ENCODE measurements at places on chromosomes 1 and 21.
A peak's percentile ranks its signal among the peaks of the same experiment; 100 is the strongest.

- DNase-seq, result no peak
Measured at GRCh38 chr1:109807822-109808680, 44.3 kb upstream of the EPS8L3 start.

DNA sequence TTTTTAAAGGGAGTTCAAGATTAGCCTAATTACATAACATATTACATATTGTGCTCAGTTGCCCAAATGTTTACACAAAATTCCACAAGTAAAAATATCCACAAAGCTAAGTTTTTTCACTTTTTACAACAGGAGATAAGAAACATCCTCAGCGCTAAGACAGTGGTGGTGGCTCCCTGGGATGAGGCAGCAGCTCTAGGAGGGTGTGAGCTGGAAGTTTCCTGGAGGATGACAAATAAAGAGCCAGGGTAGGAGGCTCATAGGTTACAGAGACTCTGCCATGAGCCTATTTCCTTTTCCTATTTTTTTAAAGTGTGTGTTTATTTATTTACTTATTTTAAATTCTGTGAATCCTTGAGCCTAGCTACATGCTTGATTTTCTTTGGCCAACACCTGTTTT is 91.7 kb downstream of the COL24A1 start:
- no peak for DNase-seq

- no peak for DNase-seq
Measured at GRCh38 chr1:55092475-55092874, 53.1 kb downstream of the PCSK9 start.

GRCh38 chr1:210764536-210764935 is 369.4 kb downstream of the KCNH1 start:
- no peak for DNase-seq

DNA sequence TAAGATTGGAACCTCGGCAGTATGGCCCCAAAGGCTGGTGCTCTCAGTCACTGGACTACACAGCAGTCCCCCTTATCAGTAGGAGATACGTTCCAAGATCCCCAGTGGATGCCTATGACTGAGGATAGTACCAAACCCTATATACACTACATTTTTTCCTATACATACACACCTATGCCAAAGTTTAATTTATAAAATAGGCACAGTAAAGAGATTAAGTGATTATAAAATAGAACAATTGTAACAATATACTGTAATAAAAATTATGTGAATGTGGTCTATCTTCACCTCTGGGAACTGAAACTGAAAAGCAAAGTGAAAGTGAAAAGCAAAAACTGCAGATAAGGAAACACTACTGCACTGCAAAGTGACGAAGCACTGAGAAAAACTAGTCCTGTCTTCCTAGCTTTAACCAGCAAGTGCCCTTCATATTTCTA is 96.8 kb downstream of the INTS7 start:
- DNase-seq, result no peak

DNA sequence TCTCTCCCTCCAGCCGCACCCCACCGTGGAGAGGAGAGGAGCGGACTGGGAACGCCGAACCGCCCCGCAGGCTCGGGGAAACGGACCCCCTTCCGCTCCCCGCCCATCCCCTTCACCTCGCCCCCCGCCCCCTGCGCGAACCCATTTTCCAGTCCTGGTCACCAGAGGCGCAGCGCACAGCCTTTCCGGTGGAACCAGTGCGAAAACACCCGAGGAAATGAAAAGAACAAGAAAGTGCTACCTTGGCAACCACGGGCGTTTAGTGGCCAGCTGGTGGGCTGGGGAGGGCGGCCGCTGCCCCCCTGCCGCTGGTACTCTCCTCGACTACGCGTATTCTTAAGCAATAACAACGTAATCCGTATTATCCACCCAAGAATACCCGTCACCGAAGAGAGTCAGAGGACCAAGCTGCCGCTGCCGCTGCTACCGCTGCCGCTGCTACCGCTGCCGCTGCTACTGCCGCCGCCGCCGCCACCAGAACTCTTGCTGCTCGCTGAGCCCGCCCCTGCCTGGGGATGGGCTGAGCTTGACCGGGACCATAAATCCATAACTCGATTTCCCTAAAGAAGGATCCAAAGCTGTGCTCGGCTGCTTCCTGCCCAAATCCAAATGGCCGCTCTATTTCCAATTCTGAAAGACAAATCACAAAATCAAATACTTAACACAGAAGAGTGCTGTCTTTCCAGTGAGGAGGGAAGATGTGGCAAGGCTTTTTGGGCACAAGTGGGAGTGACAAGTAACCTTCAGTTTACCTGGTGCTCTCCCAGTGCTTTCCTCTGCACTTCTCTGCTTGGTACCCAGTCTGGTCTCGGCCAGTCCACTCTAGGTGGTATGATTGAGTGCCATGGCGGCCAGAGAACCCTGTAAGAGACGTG is 125.2 kb upstream of the DPYD start:
- DNase-seq, result peak; percentile 46

DNA sequence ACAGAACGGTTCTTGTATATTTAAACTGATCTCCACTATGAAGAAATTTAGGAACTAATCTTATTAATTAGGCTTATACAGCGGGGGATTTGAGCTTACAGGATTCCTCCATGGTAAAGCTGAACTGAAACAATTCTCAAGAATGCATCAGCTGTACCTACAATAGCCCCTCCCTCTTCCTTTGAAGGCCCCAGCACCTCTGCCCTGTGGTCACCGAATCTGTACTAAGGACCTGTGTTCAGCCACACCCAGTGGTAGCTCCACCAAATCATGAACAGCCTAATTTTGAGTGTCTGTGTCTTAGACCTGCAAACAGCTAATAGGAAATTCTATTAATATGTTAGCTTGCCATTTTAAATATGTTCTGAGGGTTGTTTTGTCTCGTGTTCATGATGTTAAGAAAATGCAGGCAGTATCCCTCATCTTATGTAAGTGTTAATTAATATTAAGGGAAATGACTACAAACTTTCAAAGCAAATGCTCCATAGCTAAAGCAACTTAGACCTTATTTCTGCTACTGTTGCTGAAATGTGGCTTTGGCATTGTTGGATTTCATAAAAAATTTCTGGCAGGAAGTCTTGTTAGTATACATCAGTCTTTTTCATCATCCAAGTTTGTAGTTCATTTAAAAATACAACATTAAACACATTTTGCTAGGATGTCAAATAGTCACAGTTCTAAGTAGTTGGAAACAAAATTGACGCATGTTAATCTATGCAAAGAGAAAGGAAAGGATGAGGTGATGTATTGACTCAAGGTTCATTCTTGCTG is 147.2 kb downstream of the NR5A2 start:
- DNase-seq, result no peak

- no peak for DNase-seq
Measured at GRCh38 chr1:243739335-243740003, 110.6 kb downstream of the AKT3 start.

DNA sequence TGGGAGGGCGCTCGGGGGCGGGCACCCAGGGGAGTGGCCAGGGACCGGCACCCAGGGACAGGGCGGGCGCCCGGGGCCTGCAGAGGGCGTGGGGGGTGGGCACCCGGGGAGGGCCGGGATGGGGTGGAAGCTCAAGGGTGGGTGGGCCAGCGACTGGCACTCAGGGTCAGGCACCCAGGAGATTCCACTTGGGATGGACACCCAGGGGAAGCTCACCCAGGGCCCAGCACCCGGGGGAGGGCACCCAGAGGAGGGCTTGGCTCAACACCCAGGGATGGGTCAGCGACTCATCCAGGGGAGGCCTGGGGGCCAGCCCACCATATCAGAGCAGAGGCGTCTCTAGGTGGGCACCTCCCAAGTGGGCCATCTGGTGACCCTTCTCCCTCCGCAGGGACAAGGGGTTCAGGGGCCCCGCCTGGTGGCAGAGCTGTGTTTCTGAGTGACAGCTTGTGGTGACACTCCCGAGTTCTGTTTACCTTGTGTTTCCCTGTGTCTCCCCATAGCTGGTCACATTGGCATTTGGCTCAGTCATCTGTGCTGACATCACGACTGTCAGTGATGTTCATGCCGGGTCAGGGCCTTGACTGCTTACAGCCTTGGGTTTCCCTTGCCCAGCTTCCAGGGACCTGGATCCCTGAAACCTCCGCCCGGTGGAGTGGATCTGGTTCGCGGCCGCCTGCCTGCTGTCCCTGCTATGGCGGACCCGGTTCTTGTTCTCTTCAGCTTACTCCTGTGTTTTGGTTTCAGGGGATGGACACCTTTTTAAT is 749 bp downstream of the IBA57 start:
- DNase-seq, result peak; percentile 55

DNA sequence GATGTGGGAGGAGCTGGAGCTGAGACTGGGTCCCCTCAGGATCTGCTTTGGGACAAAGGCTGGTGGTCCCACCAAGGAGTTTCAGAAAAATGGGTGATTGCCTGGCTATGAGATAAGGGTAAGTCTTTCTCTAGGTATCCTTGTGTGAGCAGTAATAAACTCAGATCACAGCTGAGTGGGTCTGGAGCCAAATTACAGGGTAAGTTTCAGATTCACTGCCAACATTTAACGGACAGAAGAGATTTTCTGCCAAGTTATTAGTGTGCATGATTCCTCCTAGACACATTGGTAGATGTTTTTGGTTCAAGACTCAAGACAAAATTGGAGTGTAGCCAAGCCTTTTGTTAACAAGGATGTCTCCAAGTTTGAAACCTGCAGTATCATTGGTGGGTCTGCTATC is 7.5 kb downstream of the CD1B start:
- DNase-seq, result no peak

DNA sequence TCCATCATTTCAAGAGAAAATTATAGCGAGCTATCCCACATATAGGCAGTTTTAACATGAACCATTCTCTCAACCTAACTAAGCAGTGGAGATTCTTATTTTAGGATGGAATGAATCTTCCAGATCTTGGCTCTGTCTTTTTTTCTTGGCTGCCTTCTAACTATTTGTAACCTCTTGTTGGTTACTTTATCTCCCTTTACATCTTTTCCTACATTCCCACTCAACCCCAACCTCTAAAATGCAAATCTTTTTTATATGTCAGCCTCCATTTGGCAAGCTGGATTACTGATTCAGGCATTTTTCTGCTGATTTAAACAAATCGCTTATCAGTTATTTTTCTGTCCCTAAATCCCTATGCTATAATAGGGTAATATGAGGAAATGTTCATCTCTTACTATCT is 46.9 kb upstream of the LHX8 start:
- no peak for DNase-seq

DNA sequence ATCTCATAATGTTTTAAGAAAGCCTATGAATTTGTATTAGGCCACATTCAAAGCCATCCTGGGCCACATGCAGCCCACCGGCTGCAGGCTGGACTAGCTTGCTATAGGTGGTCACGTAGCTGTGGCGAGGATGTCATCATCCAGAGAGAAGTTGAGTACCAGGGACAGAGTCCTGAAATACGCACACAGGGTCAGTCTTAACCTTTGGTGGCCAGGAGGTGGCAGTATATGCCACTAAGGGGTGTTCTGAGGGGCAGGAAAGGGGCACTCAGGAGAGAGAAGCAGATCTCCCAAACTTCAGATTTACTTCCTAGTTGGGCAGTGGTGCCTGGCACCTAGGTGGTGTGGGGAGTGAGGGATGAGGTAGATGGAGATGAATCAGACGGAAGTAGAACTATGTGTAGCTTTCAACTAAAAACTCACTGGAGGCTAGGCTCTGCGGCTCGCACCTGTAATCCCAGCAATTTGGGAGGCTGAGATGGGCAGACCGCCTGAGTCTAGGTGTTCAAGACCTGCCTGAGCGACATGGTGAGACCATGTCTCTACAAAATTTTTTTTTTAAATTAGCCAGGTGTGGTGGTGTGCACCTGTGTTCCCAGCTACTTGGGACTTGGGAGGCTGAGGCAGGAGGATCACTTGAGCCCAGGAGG is 16.3 kb upstream of the CDK18 start:
- DNase-seq, result peak; percentile 85

DNA sequence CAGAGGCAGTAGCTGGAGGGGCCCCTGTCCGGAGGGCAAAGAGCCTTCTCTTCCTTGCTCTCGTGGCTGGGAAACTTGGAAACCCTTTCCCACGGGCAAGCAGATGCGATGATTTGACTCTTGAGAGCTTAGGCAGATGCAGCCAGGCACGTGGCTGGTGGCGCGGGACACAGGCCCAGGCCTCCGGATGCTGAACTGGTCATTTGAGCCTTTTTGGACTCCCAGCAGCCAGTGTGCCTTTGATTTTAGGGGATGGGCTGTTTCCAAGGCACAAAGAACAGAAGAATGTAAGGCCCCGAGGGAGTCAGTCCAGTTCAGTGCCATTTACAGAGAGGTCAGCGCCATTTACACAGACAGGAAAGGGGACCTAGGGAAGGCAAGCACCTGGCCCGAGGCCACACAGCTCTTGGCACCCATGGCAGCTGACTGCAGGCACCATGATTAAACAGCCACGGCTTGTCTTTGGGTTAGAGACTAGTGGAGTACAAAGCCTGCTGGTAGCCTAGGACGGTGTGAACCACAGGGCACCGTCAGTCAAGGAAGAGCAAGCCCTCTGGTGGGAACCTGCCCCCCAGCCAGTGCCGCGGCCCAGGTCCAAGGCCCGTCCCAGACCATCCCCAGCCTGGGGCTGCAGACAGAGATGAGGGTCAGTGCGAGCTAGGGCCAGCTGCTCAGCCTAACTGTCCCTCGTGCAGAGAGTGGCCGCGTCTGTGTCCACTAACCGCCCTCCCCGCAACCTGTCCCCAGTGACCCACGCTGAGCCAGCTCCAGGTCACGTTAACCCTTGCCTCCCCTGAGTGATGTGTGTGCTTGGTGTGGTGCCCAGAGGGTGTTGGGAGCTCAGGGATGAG is 20.4 kb upstream of the CCDC27 start:
- no peak for DNase-seq

DNA sequence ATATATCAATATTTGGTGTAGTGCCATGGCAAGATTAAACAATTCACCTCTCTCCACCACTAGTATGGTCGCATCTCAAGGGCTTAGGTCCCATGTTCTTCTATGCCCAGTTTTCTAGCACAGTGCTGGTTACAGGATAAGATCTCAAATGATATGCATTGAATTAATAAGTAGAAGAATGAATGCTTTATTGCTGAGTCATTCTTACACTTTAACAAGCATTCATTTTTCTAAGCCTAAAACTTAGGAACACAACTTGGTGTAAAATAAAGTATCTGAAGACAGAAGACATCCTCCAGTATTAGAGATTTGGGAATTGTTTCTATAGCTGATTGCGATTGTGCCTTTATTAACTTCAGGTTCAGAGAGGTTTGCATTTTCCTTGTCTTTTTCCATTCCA is 85.8 kb downstream of the TBX15 start:
- no peak for DNase-seq

- DNase-seq, result no peak
Measured at GRCh38 chr1:153763365-153764225, 11.6 kb upstream of the SLC27A3 start.

- DNase-seq, result peak; percentile 61
Measured at GRCh38 chr1:59690171-59690930, 124.4 kb upstream of the HOOK1 start.

- no peak for DNase-seq
Measured at GRCh38 chr1:203299169-203299568, 6.2 kb upstream of the BTG2 start.

- DNase-seq, result no peak
Measured at GRCh38 chr1:244388961-244389360, 62.7 kb downstream of the ADSS2 start.

GRCh38 chr21:16504281-16504680 is 774.5 kb downstream of the USP25 start:
- DNase-seq, result no peak

- no peak for DNase-seq
Measured at GRCh38 chr1:174890024-174890423, 109.7 kb upstream of the CACYBP start.

Data from WERI-Rb-1 (cell line).